ENCODE measurements at places on chromosomes 3 and 15. TPM values are rescaled to one million over a fixed set of nuclear protein-coding genes. Genes with fewer than 3 reads are reported as not detected.

GOLGA8J gene
- not detected for total RNA-seq

ZNF662 gene
- total RNA-seq = 8.8 TPM

C3orf38 gene
- 26.3 TPM for total RNA-seq

A4GNT gene
- total RNA-seq = not detected

TMEM207 gene
- total RNA-seq = not detected

NANOGP8 gene
- not detected for total RNA-seq

DNA sequence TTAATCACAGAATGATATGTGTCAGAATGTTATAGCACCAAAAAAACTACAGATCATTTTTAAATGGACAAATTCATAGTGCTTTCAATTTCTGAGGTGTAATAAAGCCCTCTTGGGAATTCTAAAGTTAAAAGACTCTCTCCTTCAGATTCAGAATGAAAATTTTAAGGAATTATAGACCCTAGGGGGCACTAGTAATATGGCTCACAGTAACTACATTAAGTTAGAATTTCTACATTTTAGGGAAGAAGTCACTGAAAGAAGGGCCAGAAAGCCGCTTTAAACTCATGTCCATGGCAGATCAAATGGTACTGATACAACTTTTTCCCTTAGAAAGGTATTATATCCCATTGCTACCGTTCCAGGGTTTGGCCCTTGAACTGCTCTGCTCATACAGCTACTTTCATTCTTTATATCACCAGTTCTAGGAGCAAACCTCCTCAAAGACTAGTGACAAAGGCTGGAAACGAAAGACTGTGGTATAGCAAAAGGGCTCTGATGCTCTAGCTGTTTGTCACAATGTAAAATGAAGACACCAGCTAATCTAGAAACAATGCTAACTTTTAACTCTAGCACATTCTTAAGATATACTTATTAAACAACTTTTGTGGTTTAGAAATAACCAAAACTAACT, 18.1 kb downstream of the DAZL start:
- H3K27me3 ChIP-seq = no peaks in the 10 kb centered on the region
- H3K4me3 ChIP-seq = no peak overlapping the region
- H3K36me3 ChIP-seq = no peaks in the 10 kb centered on the region
- no peak for DNase-seq

DNA sequence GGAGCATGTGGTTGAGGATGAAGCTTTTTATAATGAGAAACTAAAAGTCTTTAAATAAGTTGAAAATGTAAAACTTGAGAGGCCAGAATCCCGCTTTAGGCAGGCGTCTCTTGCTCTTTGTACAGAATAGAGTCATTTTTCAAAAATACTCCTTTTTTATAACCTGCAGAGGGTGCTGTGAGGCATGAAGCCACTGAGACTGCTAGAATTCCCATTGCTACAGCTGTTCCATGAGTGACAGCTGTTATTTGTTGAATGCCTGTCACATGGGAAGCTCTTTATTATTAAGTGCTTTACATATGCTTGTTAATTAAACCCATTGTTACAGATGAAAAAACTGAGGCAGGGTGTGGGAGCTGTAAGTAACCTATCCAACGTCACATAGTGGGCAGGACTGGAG, 18.5 kb downstream of the MINAR1 start:
- H3K27ac ChIP-seq = no peak overlapping the region
- no peak overlapping the region for H3K4me3 ChIP-seq
- no peaks in the 10 kb centered on the region for H3K27me3 ChIP-seq
- no peak for DNase-seq

- DNase-seq = no peak
- H3K36me3 ChIP-seq = no peaks in the 10 kb centered on the region
- no peak overlapping the region for H3K4me3 ChIP-seq
Observed at GRCh38 chr15:99167201-99167600, 62.3 kb downstream of the SYNM start.

- no peak overlapping the region for H3K27ac ChIP-seq
- H3K4me1 ChIP-seq = no peaks in the 10 kb centered on the region
- peaks cover 7% of the 10 kb centered on the region for H3K36me3 ChIP-seq
- H3K27me3 ChIP-seq = no peaks in the 10 kb centered on the region
Observed at GRCh38 chr3:11574981-11575669, 68.6 kb downstream of the VGLL4 start.

- peak; percentile 8 for DNase-seq
- no peaks in the 10 kb centered on the region for H3K27me3 ChIP-seq
- H3K36me3 ChIP-seq = no peaks in the 10 kb centered on the region
- no peaks in the 10 kb centered on the region for H3K4me1 ChIP-seq
- H3K27ac ChIP-seq = no peak overlapping the region
Observed at GRCh38 chr3:195001961-195002861, 268.7 kb downstream of the XXYLT1 start.

- H3K27ac ChIP-seq = no peak overlapping the region
- no peak for DNase-seq
- no peaks in the 10 kb centered on the region for H3K4me1 ChIP-seq
Observed at GRCh38 chr3:178131801-178132200, 404.4 kb upstream of the KCNMB2 start.

- no peak overlapping the region for H3K4me3 ChIP-seq
- peaks cover 18% of the 10 kb centered on the region for H3K27me3 ChIP-seq
- H3K36me3 ChIP-seq = no peaks in the 10 kb centered on the region
- DNase-seq = no peak
- no peaks in the 10 kb centered on the region for H3K4me1 ChIP-seq
Observed at GRCh38 chr15:98442901-98443300, 205.4 kb upstream of the IGF1R start.

GRCh38 chr15:36961956-36962355, 138.4 kb downstream of the MEIS2 start:
- no peaks in the 10 kb centered on the region for H3K27me3 ChIP-seq
- H3K27ac ChIP-seq = no peak overlapping the region
- DNase-seq = no peak
- H3K36me3 ChIP-seq = no peaks in the 10 kb centered on the region
- H3K4me3 ChIP-seq = no peak overlapping the region

DNA sequence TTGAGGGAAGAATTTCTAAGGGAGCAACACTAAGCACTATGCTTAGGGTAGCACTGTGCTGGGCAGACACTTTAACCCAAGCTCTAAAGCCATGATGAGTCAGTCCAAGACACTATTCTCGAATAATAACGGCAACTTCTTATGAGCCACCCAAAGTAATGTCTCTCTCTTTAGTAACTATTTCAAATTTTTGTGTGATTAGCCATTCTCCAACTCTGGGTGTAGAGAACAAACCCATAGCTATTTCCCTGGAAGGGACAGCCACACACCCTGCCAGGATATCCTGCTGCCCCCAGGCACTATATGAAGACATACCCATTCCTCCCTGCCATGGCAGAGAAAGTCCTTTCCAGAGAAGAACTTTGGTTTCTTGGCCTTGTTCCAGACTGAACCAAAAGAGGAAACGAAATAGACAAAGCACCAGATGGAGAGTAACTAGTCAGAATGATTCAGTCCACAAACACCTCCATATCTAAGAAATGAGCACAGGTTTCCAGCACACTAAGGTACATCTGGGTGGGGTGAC, 384.9 kb upstream of the THBS1 start:
- no peak overlapping the region for H3K4me3 ChIP-seq
- DNase-seq = no peak
- H3K4me1 ChIP-seq = no peaks in the 10 kb centered on the region
- no peak overlapping the region for H3K27ac ChIP-seq
- peaks cover 2% of the 10 kb centered on the region for H3K27me3 ChIP-seq
- no peaks in the 10 kb centered on the region for H3K36me3 ChIP-seq

DNA sequence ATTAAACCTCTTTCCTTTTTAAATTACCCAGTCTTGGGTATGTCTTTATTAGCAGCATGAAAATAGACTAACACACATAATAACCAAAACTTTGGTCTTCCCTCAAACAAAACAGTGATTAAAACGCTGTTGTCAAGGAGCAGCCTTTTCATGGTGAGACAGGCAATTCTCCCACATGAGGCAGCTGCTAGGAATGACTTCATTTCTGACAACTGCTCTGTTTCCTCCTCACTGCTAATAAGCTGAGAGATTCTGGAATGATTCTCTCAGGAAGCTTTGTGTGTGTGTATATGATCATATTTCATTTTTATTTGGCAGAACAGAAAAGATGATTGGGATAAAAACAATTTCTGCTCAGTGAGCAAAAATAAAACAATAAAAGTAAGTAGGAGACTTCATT, 580.6 kb upstream of the ADAMTS9 start:
- no peaks in the 10 kb centered on the region for H3K36me3 ChIP-seq
- no peak overlapping the region for H3K4me3 ChIP-seq
- no peak overlapping the region for H3K27ac ChIP-seq

- peaks cover 12% of the 10 kb centered on the region for H3K4me1 ChIP-seq
- H3K27me3 ChIP-seq = no peaks in the 10 kb centered on the region
- no peak overlapping the region for H3K4me3 ChIP-seq
Observed at GRCh38 chr3:66615643-66616301, 115.0 kb upstream of the LRIG1 start.

- H3K36me3 ChIP-seq = no peaks in the 10 kb centered on the region
- H3K27ac ChIP-seq = no peak overlapping the region
- no peak for DNase-seq
- H3K4me1 ChIP-seq = peaks cover 9% of the 10 kb centered on the region
- no peak overlapping the region for H3K4me3 ChIP-seq
Observed at GRCh38 chr15:79002581-79002980, 57.7 kb upstream of the CTSH start.

- no peak for DNase-seq
- no peaks in the 10 kb centered on the region for H3K36me3 ChIP-seq
- no peaks in the 10 kb centered on the region for H3K4me1 ChIP-seq
- H3K4me3 ChIP-seq = no peak overlapping the region
- H3K27ac ChIP-seq = no peak overlapping the region
Observed at GRCh38 chr3:72682936-72683452, 165.3 kb downstream of the SHQ1 start.

DNA sequence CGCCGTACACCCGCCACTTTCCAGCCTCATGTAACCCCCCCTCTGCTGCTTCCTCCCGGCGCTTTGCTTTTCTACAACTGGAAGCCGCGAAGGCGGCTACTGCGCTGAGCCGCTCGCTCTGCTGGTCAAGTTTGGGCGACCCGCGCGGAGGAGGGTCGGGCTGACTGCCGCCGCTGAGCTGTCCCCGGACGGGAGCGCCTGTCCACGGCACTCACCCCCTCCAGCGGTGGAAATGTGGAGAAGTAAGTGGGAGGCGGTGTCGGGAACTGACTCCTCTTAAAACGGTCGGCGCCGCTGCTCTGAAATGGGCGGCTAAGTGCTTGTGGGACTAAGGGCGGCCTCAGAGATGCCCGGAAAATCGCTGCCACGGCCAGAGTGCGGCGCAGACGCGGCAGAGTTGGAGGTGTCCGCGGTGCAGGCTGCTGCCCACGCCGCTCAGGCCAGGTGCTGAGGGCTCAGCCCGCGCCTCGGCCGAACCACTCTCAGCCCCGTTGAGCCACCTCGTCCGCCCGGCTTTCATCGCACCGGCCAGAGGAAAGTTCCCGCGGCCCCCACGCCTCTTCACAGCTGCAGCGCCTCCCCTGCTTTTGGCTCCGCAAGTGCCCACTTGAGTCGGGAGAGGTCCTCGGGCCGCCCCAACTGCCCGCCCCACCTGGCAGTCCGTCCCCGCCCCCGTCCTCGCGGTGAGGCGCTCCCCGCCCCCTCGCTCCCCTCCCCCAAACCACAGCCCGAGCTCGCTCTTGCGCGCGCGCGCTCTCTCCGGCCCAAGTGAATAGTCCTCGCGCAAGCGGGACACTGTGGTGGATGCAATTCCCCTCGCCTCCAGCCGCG, at the start of gene EPHA6:
Gene EPHA6 (plus strand): TSS at position 775 of the 831 bp plus-strand sequence.
- no peak within 1 kb of the TSS for H3K27ac ChIP-seq
- peaks cover 25% of the 10 kb centered on the region for H3K27me3 ChIP-seq
- H3K36me3 ChIP-seq = no peaks in the 10 kb centered on the region

All from T-cell (primary cell).